Activated CD4-positive, alpha-beta T cell treated with anti-CD3 and anti-CD28 coated beads for 36 hours (primary cell): ENCODE measurements at places on chromosomes 4 and X.

DNA sequence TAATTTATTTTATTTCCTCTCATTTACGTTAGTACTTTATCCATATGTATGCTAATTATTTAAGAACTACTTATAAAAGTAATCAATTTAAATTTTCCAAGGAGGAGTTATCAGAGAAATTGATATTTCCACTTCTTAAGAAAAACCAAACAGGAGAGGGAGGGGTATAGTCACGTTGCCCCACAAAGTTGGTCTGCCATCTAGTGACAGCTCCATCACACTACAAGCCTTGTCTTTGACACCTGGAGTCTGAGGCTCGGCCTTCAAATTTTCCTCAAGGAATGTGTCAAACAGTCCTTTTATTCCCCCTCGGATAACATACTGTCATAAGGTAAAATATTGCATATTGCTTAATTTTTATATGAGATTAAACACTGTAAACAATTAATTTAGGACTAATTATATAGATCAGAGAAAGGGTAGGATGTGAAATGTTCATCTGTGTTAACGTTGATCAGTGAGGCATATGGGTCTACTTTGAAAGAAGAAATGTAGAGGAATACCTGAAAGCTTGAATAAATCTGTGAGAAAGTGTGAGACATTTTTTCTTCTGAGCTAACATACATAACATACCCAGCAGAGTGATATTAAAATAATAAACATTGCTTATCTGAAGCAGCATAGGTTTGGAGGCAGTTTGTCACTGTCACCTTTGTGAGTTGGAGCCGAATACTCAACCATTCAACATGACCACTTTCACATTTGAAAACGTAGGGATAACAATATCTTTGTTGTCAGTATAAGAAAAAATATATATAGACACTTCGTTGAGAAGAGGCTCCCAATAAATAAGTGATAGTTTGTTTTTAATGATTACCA is 114.4 kb downstream of the GLRA3 start:
- DNase-seq, result peak; percentile 38

DNA sequence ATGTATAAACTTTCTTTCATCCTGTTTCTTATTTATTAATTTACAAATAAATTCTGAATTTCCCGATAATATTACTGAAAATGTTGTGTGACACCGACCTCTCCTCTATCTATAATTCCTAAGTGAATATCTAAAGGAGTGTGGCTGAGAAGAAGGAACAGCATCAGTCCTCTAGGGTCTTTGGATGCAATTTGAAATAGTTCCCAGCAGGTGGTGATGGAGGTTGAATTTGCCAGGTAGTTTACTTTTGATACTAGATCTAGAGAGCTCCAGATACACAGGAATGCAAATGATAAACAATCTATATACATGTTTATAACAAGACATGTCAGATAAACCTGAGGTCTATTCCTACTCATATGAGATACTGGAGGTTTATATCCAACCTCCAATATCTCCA is 305.4 kb downstream of the PCDH18 start:
- DNase-seq, result no peak

GRCh38 chr4:95500361-95500760 is 48.4 kb downstream of the UNC5C start:
- no peak for DNase-seq

DNA sequence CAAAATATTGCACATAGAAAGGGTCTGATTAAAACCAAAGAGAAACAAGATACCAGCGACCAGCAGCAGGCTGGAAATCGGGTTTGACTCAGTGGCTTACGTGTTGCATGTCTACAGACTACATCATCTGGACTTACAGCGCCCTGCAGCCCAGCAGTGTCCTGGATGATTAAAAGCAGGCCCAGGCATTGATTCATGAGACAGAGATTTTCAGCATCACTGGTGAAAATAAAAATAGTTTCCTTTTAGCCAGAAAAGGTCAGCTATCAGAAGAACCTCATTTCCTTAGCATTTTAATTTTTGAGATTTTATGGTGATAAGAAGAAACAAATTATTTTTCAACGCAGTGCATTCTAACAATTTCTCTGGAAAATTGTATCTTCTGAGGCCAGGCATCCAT is 190.6 kb downstream of the PTTG2 start:
- DNase-seq, result no peak

- DNase-seq, result no peak
Measured at GRCh38 chrX:49077941-49078340, 1.7 kb downstream of the WDR45 start.

GRCh38 chr4:6225469-6225868 is 25.1 kb upstream of the JAKMIP1 start:
- DNase-seq, result peak; percentile 45

- no peak for DNase-seq
Measured at GRCh38 chr4:173332021-173332487, 2.1 kb downstream of the HMGB2 start.

- DNase-seq, result peak; percentile 21
Measured at GRCh38 chr4:150078041-150078578, at the start of gene DCLK2. TSS of gene DCLK2 (plus strand) at chr4:150078445. CDS start at chr4:150079028, 583 bp downstream.

GRCh38 chr4:170931321-170931720 is 841.6 kb upstream of the AADAT start:
- DNase-seq, result no peak

DNA sequence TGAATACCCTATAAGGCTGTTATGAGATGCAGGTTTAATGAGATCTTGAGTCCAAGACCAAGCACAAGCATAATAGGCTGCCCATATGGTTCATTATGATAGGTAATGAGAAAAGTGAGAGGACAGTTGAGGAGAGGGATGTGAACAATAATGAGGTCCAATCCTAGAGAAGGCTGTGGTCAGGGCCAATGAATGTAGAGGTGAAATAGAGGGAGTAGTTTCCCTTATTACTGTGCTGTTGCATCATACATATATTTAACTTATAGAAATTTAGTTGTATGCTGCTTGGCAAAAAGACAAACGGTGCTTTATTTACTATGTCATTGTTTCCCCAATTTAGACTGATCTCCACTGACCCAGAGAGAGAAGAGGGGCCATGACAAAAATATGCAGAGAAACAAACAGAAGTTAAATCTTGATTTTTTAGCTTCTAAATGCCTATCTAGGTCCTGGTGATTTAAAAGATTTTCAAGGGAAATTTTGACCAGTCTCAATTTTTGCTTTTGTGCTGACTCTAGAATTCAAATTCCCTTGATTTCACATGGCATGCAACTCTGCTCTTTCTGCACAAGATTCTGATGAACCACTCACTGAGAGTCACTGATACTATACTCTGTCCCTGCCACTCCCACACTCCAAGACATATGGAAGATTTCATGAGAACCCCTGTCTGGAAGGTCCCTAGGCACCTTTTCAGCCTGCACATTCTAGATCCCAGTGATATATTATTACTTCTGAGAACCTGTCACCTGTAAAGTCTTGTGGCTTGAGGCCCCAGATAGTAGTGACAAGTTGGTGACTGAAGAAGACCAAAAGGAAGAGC is 159.7 kb downstream of the VSIG4 start:
- DNase-seq, result no peak

DNA sequence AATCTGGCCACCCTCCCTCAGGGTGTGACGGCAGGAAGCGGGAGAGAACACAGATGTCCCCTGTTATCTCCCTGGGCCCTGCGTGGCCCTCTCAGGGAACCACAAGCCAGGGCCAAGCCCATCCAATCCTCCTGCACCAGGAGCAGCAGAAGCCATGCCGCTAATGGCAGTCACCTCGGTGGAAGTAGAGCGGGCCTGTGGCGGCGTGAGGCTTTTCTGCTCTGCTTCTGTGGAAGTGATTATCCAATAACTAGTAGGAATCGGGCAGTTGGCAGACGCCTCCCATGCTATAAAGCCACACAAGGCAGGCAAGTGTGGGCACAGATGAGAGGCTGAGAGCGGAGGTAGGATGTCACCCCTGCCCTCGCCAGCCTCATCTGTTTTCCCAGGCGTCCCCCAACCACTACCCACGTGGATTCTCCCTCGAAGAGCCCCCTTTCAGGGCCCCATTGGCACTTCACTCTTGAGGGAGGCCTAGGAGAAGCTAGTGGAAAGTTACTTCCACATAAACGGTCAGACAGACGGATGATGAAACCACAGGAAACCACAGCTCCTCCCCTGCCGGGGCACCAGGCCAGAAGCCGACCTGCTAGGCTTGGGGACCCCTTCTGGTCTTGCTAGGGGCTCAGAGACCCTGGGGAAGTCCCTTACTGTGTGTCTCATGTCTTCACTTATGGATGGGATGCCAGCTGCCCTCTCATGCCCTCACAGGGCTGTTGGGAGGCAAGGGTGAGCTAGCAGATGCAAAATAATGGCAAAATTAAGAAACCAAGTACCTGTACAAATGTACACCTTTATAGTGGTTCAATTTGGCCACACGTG is 18.8 kb upstream of the TMSB4X start:
- peak; percentile 80 for DNase-seq

DNA sequence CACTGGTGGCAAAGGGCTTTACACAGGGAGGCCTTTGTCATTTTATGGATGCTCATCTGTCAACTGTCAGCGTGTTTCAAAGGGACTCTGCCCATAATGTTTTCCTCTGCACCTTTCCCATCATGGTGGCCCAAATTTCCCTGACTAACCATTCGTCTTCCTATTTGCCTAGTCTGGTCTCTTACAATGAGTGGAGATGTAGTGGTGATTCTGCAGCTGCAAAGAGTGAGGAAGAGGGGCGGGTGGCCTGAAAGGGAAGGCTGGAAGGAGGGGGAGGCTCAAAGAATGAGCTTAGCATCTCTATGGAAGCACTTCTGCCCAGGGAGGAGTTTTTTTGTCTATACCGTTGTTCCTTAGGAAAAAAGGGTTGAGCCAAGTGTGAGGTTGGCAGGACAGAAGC is 447.5 kb downstream of the NKX6-1 start:
- no peak for DNase-seq

DNA sequence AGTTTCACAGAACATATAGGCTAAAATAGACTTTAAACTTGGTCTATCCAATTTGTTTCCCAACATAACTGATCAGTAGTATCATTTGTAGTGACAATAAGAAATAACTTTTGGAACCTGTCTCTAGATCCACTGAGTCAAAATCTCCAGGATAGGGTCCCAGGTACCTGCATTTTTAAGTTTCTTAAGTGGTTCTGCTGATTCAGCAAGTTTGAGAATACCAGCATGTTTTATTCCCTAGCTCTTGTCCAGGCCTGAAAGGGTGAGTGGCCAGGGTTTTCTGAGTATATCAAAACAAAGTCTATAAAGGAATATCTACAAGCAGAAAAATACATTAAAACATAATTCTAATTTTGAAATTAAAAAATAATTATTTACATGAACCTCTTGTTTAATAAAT is 573.1 kb upstream of the POU3F4 start:
- no peak for DNase-seq

- DNase-seq, result peak; percentile 33
Measured at GRCh38 chr4:143375326-143376073, 38.8 kb downstream of the GAB1 start.

DNA sequence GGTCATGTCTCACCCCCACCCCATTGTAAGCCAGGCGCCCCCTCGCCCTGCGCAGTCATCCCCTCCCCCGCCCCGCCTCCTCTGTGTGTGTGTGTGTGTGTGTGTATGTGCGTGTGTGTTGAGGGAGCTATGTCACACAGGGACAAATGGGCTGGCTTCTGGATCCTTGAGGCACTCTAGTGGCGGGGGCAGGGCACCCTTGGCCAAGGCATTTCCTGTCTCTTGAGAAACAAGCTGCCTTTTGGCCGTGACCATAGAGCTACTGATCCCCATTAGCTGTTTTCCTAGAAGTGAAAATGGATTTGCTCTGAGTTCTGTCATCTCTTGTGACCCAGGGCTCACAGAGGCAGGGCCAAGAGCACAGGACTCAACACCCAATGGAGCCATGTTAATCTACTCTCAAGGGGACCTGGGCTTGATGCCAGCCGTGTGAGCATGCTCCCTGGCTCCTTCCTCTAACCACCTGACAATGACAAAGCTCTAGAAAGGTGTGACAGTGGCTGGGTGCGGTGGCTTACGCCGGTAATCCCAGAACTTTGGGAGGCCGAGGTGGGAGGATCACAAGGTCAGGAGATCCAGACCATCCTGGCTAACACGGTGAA is 162.5 kb upstream of the BCOR start:
- DNase-seq, result no peak

DNA sequence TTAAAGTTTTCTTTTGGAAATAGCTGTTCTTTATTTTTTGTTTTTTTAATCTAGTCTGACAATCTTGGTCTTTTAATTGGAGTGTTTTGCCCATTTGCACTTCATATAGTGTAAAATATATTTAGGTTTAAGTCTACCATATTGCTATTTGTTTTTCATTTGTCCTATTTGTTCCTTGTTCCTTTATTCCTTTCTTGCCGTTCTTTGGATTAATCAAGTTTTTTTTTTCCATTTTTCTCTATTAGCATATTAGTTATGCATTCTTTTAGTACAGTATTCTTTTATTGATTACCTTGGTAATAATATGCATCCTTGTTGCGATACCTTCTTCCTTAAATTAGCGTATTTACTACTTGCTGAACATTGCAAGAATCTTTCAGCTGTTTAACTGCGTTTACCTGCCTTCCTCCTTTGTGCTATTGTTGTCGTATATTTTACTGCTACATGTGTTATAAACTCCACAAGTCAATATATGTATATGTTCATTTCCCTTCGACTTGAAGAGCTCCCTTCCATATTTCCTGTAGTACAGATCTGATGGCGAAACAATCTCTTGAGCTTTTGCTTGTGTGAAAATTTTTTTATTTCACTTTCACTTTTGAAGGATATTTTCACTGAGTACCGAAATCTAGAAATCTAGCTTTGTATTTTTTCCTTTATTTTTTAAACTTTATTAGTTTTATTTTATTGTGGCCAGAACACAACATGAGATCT is 23.9 kb upstream of the RNF212 start:
- DNase-seq, result no peak

- DNase-seq, result no peak
Measured at GRCh38 chr4:52618795-52619590, 40.1 kb downstream of the USP46 start.

GRCh38 chr4:10421344-10422055 is 35.7 kb downstream of the ZNF518B start:
- no peak for DNase-seq

GRCh38 chr4:174697896-174698295 is 131.2 kb downstream of the GLRA3 start:
- DNase-seq, result no peak

DNA sequence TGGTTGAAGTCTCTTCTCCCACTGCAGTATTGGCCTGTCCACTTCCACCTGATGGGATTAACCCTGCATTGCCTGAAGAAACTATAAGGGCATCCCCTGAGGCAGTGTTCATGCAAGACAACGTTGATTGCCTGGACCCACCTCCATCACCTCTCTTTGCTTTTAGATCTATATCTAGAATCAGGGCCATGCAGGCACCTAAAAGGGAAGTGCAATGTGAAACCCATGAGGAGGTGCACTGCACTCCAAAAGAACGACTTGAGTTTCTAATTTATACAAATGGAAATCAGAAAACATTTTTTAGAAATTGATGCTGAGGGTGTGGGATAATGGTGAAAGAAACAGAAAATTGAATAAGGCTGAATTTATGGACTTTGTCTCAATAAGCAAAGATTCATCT is 694.4 kb downstream of the TRAM1L1 start:
- no peak for DNase-seq

DNA sequence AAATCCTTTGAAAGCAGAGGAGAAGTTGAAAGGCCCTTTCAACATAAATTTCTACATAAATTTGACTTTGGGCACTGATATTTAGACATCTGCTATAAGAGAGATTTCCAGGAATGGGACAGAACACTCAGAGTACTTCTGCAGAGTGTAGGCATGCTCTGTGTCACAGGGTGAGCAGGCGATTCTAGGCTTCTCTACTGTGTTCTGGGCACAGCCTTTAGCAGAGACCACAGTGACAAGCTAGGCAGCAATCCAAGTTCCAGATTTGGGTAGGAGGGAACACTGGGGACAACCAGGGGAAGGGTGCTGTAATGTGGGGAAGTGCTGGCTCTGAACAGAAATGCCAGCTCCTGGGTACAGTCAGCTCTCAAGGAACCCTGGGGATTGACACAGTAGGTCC is 6.9 kb downstream of the MAGEA10 start:
- no peak for DNase-seq

GRCh38 chr4:63459329-63459728 is 949.9 kb downstream of the TECRL start:
- no peak for DNase-seq
